ENCODE measurements at places on chromosomes 11 and 22. TPM values are rescaled to one million over a fixed set of nuclear protein-coding genes. Genes with fewer than 3 reads are reported as not detected.

- no peak for DNase-seq
Observed at GRCh38 chr11:61004180-61004611, 32.7 kb downstream of the CD6 start.

OR8D1 gene
- not detected for total RNA-seq

DNA sequence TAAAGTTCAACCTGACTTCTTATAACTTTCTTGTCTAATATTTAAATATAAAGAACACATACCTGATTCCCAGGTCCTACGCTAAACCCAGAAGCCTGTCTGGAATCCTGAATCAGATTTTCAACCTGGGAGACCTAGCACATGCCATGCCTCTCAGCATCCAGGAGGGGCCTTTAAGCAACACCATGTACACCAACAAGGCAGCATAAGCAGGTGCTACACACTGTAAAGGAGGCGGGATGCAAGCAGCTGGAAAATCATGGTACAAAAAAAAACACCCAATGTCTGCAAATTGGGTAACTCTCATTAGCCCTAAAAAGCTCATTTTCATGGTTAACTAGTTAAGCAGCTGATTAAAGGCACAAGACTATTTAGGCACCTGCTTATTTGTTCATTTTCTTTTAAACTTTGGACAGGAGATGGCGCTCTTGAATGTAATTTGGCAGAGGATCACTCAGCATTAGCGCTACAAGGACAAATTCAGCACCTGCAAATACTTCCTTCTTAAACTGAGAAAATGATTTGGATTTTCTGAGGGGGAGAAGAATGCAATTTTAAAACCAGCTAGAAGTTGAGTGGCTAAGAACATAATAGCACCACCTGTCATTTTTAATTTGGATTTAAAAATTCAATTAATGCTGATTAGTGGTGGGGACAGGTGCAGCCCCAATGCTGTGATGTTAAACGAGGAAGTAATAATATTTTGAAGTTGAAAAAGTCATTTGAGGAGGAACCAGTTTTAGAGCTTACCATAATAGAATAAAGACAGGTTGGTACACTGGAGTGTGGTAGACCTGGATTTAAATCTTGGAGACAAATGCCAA, 104.0 kb downstream of the FAR1 start:
- no peak for DNase-seq

- peak; percentile 58 for DNase-seq
Observed at GRCh38 chr11:73193251-73194033, 24.6 kb upstream of the P2RY2 start.

MIAT gene
- 1.3 TPM for total RNA-seq

GRCh38 chr11:10304495-10305261, at the start of gene ADM:
Gene ADM (plus strand): TSS chr11:10305073. CDS start chr11:10305701, 628 bp downstream.
- peak; percentile 94 for DNase-seq

DNA sequence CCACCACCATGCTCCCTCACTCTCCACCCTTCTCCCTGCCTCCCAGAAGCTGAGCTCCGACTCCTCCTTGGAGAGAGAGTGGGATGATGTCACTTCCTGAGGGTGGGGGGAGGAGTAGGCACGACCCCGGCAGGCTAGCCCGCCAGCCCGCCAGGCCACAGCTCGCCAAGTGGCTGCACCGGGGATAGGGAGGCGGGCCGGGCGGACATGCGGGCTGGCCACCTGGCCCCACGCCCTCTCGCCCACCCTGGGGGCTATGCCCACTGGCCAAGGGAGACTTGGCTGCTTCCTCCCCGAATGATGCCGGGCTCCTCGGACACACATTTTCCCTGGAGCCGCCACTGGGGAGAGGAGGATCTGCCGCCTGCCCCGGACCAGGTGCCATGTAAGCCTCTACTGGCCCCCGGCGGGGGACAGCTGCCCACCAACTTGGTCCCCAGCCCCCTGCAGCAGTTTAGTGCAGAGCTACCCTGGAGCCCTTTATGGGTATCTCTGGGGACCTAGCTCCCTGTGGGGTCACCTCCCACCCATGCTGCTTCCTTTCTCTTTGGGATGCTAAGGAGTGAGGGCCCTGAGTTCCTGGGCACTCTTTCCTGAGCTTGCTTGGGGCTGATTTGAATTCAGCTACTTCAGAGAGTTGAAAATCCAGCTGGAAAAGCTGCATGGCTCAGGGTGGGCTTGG, 33.7 kb upstream of the MYRF start:
- no peak for DNase-seq

DNA sequence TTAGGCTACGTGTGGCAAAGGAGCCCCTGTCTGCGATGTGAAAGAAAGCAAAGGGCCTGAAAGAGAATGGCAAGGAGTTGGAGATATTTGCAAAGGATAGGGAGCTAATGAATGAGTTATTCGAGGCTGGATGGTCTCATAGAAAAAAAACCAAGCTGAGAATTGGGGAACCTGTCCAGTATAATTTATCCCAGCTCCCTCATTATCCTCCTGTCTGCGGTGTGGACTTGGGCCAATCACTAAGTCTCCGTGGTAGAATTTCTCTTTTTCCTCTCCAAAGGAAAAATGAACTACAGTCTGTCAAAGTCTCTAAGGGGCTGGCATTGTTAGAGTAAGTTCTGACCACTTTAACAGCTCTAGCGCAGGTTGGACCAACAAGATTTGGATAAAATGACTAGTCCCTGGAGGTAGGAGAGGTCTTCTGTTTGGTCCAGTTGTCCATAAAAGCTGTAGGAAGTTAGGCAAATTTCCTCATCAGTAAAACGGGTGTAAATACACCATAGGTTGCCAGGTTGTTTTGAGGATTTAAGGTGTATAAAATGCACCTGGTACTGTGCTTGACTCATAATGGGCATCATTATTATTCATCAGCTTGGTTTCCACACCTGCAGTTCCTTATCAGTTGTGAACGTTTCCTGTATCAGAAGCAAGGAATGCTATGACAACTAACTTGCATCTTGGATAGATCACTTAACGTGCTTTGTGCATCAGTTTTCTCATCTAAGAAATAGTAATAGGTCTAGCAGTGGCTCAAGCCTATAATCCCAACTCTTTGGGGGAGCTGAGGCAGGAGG, 10.3 kb upstream of the CDON start:
- DNase-seq, result no peak
